ENCODE measurements at places on chromosomes 5 and 9. TPM values are rescaled to one million over a fixed set of nuclear protein-coding genes. Genes with fewer than 3 reads are reported as not detected.
A peak's percentile ranks its signal among the peaks of the same experiment; 100 is the strongest.

DNA sequence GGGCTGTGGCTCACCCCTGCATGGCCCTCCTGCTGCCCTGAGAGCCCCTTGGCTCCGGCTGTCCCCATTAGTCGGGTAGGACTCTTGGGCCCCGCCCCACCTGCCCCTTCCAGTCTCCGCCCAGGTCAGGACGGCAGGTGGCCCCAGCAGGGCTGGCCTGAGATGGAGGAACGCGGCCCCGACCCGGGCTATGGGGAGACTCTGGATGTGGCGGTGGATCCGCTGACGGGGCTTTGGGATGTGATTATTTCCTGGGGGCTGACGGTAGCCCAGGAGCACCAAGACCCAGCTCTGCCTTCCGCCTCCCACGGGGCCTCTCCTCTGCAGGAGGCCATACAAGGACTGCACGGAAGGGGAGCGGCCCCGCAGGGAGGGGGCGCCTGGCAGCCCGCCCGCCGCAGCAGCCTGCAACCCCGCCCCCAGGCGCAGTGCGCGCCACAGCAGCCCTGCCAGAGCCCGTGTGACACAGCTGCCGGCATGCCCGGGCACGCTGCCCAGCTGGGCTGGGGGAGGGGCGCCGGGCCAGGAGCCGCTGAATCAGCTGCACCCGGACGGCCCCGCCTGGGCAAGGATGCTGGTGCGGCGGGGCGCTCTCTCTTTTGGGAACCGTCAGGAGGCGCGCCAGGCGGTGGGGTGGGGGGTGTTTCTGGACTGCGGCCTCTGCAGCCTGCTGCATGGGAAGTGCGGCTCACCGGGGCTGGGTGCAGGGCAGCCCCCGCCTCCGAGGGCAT, 9.2 kb downstream of the TMEM250 start:
- H3K4me3 ChIP-seq, result peak overlapping the region; percentile 89
- peak overlapping the region; percentile 18 for H3K27ac ChIP-seq
- H3K27me3 ChIP-seq, result no peaks in the 10 kb centered on the region
- peak; percentile 96 for DNase-seq
- H3K36me3 ChIP-seq, result peaks cover 6% of the 10 kb centered on the region
- H3K4me1 ChIP-seq, result peaks cover 82% of the 10 kb centered on the region

DNA sequence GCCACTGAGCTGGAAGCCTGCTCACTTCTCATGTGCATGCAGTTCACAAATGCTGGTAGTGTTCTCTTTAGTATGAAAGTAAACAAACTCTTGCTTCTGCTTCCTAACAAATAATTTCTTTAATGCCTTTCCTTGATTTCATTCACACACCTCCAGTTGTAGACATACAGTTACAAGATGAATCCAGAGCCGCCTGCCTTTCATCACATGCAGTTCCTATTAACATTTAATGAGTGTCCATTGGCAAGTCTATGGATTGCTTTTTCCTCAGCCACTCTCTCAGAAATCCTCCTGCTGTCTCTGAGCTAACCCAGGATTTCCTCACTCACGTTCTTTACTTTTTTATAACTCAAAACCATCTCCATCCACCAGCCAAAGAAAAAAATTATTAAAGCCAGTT, 408.6 kb downstream of the BNC2 start:
- H3K36me3 ChIP-seq, result no peaks in the 10 kb centered on the region
- H3K27me3 ChIP-seq, result no peaks in the 10 kb centered on the region
- no peak overlapping the region for H3K4me3 ChIP-seq
- H3K4me1 ChIP-seq, result no peaks in the 10 kb centered on the region

DNA sequence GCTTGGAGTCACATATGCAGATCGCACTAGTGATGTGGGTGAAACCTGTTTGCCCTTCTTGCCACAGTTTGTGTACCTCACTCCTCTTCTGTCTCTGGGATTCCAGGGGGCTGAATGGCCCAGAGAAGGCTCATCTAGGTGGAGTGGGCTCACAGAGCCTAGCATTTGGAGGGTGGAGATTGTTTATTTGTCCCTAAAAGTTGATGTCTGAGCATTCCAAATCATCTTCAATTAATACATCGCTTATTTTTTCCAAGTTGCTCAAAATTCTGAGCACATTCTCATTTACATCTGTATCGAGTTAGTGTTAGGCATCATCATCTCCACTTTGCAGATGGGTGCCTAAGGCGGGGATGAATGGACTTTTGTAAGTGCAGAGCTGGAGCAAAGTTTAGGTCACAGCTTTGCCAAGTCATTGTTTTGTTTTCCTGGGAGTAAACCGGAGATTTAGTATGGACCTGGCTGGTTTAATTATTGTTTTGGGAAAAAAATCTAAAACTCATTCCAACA, 2.0 kb downstream of the ABL1 start:
- peaks cover 2% of the 10 kb centered on the region for H3K36me3 ChIP-seq
- peak overlapping the region; percentile 92 for H3K4me3 ChIP-seq
- no peaks in the 10 kb centered on the region for H3K27me3 ChIP-seq
- peaks cover 30% of the 10 kb centered on the region for H3K4me1 ChIP-seq
- no peak for DNase-seq

DNA sequence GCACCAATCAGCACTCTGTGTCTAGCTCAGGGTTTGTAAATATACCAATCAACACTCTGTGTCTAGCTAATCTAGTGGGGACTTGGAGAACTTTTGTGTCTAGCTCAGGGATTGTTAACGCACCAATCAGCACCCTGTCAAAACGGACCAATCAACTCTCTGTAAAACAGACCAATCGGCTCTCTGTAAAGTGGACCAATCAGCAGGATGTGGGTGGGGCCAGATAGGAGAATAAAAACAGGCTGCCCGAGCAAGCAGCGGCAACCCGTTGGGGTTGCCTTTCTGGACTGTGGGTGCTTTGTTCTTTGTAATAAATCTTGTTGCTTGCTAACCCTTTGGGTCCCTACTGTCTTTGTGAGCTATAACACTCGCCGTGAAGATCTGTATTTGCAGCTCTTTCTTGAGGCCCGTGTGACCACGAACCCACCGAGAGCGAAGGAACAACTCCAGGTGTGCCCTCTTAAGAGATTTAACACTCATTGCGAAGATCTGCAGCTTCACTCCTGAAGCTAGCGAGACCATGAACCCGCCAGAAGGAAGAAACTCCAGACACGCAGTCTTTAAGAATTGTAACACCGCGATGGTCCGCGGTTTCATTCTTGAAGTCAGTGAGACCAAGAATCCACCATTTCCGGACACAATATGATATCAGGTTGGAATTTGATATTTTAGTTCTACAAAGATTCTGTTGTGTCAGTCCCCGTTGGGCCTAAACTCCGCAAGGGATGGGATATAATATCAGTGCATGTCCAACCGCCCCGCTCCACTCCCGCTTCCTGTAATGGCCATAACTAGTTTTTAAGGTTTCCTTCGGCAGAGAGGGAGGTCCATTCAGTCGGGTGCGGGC, 740 bp upstream of the TRMT10B start:
- peak; percentile 23 for DNase-seq
- peaks cover 32% of the 10 kb centered on the region for H3K4me1 ChIP-seq

DNA sequence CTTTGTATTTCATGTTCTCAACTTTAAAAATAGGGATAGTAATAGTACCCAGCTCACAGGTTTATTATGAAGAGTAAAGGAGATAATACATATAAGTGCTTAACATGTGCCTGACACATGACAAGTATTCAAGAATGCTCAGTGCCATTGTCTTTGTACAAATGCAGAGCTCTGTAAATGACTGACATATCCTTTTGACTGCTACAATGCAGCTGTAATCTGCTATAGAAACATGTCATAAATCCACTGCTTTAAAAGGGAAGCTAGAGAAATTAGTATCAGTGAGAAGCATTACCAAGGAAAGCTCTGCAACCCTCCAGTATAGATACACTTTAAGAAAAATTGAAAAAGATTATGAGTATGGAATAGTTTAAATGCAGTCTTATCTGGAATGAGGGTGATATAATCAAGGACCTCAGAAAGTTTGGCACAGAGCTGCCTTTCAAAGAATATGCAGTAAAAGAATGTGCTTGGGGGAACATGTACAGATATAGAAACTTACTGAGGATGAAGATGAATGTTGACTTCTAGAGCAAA, 17.9 kb downstream of the ERAP1 start:
- H3K27me3 ChIP-seq, result no peaks in the 10 kb centered on the region
- H3K4me3 ChIP-seq, result no peak overlapping the region
- H3K4me1 ChIP-seq, result peaks cover 18% of the 10 kb centered on the region
- peak overlapping the region; percentile 75 for H3K27ac ChIP-seq
- H3K36me3 ChIP-seq, result peaks cover 15% of the 10 kb centered on the region

DNA sequence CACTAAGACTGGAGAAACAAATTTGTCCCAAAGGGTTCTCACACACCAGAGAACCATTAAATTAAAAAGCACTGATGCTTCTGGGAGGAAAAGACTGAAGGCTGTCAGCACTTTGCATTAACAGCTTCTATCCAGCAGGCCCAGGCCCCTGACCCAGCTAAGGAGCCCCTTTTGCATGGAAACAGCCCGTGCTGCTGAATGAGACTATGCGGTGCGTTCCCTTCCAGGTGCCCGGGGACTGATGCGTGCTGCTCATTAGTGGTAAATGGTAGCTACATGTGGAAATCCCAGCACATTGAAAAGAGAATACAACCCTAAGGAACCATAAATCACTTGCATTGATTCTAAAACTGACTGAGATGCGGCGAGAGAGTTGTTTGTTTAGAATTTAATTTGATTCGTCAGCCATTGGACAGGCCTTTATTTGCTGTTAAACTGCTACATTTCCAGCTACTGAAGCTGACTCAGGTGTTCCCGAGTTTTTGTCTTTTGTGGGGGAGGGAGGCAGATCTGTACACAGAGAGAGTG, 351.0 kb upstream of the SLC24A2 start:
- no peak for DNase-seq
- H3K4me3 ChIP-seq, result no peak overlapping the region
- H3K4me1 ChIP-seq, result peaks cover 11% of the 10 kb centered on the region
- no peak overlapping the region for H3K27ac ChIP-seq
- peaks cover 10% of the 10 kb centered on the region for H3K27me3 ChIP-seq

DNA sequence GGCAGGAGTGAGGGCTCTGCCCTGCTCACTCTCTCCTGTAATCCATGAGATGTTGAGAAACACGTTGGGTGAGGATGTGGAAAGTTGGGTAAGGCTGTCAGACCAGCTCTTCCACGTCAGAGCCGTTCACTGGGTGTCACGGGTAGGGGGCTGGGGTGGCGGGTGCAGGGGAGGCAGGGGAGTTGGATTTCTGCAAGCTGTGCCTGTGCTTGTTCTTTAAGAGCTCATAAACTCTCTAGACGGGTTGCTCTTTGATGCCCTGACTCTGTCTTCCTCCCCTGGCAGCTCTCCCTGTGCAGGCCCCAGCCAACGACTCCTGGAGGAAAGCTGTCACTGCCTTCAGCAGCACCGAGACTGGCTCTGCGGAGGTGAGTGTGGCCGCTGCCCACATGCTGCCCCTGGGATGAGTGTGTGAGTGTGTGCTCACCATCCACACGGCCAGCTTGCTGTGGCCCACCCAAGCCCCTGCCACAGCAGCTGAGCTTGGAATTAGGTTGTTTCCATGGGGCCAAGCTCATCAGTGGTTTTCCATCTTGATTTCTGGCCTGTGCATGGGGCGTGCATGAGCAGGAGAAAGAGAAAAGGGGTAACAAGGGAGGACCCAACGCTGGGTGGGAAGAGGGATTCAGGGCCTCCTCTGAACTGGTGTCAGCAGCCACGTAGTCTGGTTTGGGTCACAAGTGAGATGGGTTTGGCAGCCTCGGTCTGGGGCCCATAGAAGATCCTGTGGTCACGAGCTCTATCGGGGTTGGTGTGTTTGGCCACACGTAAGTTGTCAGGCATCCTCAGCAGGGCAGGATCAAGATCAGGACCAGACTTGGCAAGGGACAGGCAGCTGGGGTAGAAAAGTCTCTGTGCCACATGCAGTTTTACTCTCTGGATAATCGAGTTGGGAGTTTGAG, 21.0 kb upstream of the POMT1 start:
- no peak overlapping the region for H3K4me3 ChIP-seq
- DNase-seq, result no peak
- H3K36me3 ChIP-seq, result peaks cover 7% of the 10 kb centered on the region
- H3K27me3 ChIP-seq, result no peaks in the 10 kb centered on the region
- peak overlapping the region; percentile 18 for H3K27ac ChIP-seq

DNA sequence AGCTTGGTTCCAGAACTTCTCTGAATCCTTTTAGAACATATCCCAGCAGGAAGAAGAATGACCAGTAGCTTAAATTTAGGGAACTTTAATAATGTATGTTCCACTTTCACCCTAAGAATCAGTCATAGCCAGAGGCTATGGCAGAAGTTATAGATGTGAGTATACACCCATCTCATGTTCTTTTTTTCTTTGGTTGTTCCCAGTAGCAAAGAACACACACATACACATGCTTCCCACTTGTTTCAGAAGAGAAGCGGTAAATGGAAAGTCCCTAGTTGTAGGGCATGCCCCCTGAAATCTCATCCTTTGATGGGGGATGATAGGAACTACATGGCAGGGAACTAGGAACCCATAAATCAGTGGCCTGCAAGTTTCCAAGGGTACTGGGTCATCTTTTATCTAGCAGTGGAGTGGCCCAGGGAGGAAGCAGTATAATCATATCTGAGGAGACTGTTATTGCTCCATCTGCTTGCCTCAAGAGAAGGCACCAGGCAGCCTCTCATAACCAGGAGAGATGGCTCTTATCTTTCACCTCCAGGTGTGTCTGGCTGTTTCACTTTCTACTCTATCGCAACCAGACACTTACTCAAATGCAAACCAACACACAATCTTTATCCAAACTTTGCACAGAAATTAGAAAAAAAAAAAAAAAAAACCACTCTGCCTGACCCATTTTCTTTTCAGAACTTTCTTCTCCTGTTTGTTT, 109.5 kb downstream of the SNCAIP start:
- H3K36me3 ChIP-seq, result no peaks in the 10 kb centered on the region
- H3K4me1 ChIP-seq, result no peaks in the 10 kb centered on the region
- DNase-seq, result no peak

GRCh38 chr5:122112063-122112462, 17.3 kb upstream of the ZNF474 start:
- no peak overlapping the region for H3K27ac ChIP-seq
- no peaks in the 10 kb centered on the region for H3K36me3 ChIP-seq
- peaks cover 6% of the 10 kb centered on the region for H3K27me3 ChIP-seq
- H3K4me3 ChIP-seq, result no peak overlapping the region
- H3K4me1 ChIP-seq, result no peaks in the 10 kb centered on the region

GRCh38 chr5:63554191-63554590, 408.1 kb downstream of the HTR1A start:
- DNase-seq, result no peak
- H3K27ac ChIP-seq, result no peak overlapping the region
- no peaks in the 10 kb centered on the region for H3K36me3 ChIP-seq
- H3K27me3 ChIP-seq, result no peaks in the 10 kb centered on the region

GRCh38 chr9:127608104-127608966, 3.7 kb upstream of the STXBP1 start:
- H3K36me3 ChIP-seq, result no peaks in the 10 kb centered on the region
- peaks cover 29% of the 10 kb centered on the region for H3K27me3 ChIP-seq
- peak; percentile 79 for DNase-seq
- H3K27ac ChIP-seq, result peak overlapping the region; percentile 42
- H3K4me3 ChIP-seq, result peak overlapping the region; percentile 89

- no peaks in the 10 kb centered on the region for H3K36me3 ChIP-seq
- no peak overlapping the region for H3K4me3 ChIP-seq
Measured at GRCh38 chr5:5978501-5979376, 399.6 kb downstream of the MED10 start.

DNA sequence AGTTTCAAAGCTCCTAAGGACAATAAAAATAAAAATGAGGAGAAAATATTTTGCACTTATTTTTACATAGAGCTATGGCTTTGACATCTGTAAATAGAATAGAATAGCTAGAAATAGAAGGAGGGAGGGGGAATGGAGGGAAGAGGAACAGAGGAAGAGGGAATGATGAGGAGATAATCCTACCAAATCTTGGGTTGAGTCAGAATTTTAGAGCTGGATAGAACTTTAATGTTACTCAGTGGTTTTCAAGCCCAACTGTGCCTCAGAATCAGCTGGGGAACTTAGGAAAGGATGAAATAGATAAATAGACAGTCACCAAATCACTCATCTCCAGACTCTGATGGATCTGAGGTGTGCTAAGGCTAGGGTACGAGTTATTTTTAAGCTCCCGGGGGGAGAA, 190.3 kb upstream of the FREM1 start:
- peaks cover 9% of the 10 kb centered on the region for H3K27me3 ChIP-seq
- no peak overlapping the region for H3K27ac ChIP-seq
- no peaks in the 10 kb centered on the region for H3K36me3 ChIP-seq
- DNase-seq, result no peak

The SPATA9 gene
- 0.36 TPM for total RNA-seq

The PRR7 gene
- 16.0 TPM for total RNA-seq
